ENCODE measurements at places on chromosomes 3 and 15.

DNA sequence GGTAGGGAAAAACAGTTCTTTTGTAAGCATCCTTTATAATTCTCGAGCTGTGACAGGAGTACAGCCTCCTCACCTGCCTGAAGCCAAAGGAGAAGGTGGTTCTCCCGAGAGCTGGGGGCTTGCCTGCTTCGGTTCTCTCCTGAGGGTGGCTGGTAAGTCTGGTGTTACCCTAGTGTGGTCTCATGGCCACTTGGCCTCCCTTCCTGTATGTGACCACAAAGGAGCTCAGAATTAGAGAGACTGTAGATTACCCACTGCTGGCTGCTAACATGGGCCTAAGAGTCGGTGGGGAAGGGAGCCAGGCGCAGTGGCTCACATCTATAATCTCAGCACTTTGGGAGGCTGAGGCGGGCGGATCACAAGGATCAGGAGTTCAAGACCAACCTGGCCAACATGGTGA lies 12.6 kb downstream of the PDHB start:
- no peak for DNase-seq

DNA sequence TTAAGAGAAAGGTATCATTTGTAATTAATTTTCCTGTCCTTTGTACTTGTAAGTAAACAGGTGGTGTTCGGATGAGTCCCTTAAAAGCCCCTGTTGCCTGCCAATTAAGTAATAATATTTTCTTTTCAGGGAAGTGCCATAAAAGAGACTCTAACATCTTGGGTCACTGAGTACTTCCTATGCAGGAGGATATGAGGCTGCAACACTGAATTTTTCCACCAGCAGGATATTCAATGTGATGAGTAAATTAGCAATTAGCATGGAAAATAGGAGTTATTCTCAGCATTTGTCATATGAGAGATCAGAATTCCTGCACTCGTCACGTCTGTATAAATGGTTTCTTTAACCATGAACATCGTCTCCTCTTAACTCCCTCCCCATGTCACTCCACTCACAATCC lies 45.4 kb downstream of the WWTR1 start:
- no peak for DNase-seq

DNA sequence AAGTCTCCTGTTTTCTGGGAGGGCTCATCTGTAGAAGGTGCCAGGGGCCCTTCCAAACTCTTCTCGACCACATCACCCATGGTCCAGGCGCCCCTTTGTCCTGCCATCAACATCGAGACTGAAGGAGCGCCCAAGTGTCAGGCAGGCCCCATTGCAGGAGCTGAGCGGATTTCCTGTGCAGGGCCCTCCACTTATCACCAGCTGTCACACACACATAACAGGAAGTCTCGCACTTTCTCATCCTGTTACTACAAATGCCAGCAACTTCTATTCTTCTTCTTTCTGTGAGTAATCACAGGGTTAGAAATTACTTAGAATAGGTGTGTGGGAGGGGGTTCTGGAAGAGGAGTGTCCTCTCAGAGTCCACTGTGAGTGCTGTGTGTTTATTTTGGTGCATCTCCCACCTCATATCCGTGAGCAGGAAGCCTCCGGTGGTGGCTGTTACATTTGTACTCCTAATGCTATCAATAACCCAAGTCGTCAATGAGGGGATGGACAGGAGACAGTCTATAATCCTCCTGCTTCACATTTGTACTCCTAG lies at the start of gene KLHL6:
Gene KLHL6 (minus strand): TSS at position 166 of the 541 bp plus-strand sequence. CDS start 53 bp downstream, at position 113.
- DNase-seq = no peak

- DNase-seq = no peak
These were observed 51.1 kb downstream of the TFG start for GRCh38 chr3:100760377-100760776.

- peak; percentile 55 for DNase-seq
These were observed 103.0 kb upstream of the RPL32 start for GRCh38 chr3:12944413-12944812.

Measured in ecto neural progenitor cell (in vitro differentiated cells).